Stimulated activated CD8-positive, alpha-beta memory T cell treated with anti-CD3 and anti-CD28 coated beads, Interleukin-15, amount 100 ng/mL, for 4 hours (primary cell): ENCODE measurements at places on chromosomes 7 and 10.

DNA sequence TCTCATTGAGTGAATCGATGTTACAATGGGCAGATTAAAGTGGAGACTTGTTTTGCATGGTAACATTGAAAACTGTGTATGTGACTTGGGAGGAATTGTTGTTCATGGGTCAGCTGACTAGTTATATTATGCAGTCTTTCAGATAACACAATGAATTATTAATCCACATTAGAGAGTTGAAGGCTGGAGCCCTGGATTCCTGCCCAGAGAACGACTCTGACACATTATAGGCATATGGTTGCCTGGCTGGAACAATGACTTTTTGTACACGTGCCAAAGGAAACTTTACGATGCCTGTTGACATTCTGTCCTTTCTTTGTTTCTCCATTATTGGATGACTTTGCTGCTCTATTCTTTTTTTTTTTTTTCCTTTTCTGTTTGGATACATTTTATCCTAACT, 52.3 kb upstream of the TMEM229A start:
- DNase-seq: no peak

- DNase-seq: no peak
Measured at GRCh38 chr10:127017541-127018297, 112.5 kb downstream of the DOCK1 start.

DNA sequence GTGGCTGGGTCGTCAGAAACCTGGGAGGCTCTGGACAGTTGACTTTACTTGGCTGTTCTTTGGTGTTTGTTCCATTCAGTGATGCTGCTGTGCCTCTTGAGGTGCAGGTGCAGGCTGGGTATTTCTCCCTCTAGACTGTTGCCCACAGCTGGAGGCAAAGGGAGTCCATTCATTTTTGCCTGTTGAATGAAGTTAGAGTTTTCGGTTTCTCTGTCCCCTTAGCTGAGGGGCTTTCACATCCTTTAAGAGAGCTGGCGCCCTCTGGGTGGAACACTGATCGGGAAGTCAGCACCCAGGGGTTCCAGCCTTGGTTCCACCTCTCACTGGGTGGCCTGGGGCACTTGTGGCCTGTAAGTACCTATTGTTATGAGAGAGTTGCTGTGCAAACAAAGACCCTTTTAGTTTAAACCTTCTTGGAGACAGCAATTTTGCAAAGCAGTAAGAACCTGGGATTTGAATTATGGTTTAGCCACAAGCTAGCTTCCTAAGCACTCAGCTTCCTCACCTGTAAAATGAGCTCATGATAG, 67.2 kb downstream of the GRK5 start:
- DNase-seq: no peak

- no peak for DNase-seq
Measured at GRCh38 chr7:35021445-35021844, 15.8 kb downstream of the DPY19L1 start.

DNA sequence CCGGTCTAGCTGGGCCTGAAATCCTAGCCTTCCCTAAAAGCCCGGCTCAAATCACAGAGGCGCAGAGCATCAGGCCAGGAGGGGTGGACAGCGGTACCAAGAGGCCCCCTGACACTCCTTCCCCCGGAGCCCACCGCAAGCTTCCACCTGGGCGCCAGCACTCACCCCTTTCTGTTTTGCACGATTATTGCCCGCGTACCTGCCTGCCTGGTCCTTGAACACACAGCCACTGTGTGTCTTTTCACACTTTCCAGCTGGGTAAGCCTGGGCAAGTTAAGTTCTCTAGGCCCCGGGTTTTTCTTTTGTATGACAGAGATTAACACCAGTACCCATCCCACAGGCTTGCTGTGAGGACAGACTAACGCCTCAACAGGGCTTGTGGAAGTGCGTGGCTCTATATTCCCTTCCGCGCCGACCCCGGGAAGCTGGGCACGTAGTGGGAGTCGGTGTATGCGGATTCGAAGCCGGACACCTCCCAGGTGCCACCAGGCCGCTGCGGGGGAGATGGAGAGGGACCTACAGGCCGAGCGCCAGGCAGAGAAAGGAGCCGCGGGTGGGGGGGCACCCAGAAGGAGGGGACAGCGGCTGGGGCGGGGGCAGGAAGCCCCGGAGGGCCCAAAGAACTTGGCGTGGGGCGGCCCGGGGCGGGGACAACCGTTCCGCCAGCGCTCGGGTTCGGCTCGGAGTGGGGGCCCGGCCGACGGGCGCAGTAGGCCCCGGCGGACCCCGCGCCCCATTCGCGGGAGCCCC, 792 bp downstream of the ZNF746 start:
- DNase-seq: peak; percentile 37

GRCh38 chr10:123295644-123296043, 141.4 kb downstream of the BUB3 start:
- DNase-seq: no peak

DNA sequence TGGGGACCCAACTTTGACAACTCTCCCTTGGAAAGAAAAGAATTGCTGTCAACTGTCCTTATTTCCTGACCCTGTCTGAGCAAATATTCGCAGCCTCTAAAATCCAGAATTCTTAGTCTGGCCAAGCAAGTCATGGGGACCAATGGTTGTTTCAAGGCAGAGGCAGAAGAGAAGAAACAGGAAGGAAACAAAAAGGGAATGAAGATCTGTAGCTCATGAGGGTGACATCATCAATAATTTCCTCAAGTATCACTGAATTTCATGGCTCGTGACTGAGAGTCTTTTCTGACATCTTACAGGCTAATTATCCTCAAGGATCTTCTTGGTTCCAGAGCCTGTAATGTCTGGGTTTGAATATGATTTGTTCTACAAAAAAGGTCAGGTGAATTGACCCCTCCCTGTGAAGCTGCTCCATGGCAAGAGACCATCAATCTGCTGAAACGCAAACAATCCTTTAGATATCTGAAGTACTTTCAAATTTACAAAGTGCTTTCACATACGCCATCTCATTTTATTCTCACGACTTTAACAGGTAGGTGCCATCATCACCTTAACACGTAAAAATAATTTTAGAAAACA, 5.8 kb downstream of the CDK6 start:
- no peak for DNase-seq

- no peak for DNase-seq
Measured at GRCh38 chr10:107104026-107104652, 60.4 kb downstream of the SORCS1 start.

DNA sequence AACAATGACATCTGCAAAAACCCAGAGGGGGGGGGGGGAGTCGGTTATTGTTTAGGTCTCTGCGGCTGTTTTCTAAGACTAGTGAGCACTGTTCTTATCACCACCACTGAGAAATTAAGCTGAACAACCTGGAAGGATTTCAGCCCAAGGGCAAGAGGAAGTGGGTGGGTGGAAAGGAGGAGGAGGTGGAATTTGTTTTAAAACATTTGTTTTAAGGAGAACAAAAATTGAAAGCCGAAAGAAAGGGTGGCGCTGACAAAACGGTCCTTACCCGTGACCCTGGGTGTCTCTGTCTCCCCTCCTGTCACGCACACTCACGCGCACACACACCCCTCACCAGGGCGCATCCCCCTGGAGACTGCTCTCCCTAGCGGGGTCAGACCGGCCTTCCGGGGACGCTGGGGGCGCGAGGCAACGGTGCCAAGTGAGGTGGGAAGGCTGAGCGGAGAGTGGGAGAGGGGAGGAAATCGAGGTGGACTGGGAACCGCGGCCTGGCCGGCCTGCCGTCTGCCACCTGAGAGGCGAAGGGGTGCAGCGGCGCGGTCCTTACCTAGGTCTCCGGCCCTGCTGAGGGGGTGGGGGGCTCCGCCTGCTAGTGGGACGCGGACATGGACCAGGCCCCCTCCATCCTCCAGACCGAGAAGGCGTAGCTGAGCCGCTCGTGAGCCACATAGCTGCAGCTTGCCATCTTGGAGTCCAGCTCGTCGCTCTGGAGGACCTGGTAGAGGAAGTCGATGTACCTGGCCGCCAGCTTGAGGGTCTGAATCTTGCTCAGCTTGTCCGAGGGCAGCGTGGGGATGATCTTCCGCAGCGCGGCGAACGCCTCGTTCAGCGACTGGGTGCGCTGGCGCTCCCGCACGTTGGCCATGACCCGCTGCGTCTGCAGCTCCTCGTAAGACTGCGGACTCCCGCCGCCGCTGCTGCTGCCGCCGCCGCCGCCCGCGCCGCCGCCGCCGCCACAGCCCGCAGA, 1.0 kb downstream of the TWIST1 start:
- DNase-seq: no peak

DNA sequence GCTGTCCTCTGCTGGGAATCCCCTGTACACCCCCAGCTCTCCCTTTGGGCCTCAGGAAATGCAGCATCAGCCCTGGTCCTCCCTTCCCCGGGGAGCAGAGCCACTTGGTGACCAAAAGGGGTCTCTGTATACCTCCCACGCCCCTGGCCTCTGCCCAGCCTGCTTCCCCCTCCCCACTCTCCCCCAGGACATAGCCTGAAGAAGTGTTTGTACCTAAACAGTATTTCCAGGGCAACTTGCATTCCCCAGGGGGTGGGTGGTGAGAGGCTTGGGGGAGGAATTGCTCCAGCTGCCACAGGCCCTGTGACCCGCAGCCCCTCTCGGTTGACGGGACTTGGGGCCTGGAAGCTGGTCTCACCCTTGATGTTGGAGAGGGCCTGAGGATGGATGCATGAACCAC, 39.3 kb downstream of the TMEM270 start:
- DNase-seq: no peak

DNA sequence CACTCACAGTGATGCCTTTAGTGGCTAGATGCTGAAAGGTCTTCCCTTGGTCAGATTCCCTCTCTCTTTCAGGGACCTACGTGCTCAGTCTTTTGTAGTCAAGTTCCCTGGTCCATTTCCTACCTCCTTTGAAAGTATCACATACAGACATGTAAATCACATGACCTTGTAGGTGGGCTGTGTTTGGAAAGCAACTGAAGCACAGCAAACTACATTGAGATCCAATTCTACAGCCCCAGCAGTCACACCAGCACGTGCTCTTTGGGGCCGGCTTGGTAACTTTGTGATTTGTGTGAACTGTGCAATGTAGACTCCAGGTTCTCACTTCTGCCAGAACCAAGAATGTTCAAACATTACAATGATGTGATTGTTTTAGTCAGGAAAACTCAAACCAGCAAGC, 89.7 kb upstream of the PLPP4 start:
- no peak for DNase-seq

DNA sequence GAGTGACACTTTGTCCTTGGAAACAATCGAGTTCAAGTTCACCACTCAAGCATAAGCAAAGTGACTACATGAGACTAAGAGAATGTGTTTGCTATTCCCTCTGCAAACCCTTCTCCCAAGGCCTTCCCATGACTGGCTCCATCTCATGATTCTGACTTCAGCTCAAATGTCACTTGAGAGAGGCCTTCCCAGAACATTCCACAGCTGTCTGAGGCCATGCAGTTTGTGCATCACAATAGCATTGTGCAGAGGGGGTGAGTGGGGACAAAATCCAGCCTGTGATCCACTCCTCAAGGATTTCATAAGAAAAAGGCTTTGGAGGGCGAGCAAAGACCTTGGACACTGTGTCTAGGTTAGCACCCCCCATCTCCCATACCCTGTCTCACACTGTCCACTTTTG, 6.9 kb upstream of the LRMDA start:
- no peak for DNase-seq

DNA sequence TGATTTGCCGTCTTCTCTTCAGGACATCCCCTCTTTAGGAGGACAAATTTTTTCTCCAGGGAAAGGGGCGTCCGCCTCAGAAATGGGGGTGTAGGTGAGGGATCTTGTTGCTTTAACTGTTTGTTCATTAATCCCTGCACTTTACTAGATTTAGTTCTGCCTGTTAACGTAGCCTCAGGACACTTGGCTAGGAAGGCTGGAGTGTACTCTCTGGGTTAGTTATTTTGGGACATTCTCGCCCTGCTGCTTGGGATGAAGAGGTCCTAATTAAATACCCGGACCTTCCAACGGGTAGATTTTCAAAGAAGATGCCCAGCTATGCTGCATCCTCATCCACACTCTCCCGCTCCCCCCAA, 552 bp upstream of the ZNF365 start:
- no peak for DNase-seq

DNA sequence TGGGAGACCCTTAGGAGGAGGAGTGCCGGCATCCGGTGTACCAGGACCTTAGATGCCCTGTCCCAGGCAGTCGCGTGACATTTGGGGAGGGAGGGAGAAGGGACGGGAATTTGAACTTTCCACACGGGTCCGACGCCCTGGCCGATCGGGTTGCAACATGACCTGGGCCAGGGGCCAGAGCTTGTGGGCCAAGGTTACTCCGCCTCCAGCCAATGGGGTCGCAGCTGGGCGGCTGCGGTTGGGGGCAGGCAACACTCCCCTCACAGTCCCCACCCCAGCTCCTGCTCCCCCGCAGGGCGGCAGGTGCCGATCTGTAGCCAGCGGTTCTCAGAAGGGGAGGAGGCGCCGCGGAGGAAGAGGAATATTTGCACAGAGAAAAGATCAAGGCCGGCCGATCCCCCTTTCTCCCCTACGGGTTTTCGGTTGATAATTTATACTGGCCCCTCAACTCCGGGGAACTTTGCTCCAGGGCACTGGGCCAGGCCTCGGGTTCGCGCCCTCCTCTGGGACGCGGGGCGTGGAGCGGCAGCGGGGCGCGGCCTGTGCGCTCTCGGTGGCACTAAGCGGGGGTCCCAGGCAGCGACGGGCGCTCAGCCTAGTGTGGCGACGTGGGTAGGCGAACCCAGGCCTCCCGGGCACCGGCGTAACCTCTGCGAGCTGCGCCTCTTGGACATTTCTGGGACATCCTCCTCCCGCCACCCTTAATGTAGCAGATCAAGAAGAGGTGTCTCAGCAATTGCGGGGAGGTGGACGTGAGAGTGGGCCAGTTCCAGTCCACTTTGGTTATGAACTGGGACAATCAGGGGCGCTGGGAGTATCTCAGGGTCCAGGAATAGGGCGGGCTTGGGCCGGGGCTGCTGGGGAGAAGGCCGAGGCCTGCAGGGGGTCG, 1.2 kb downstream of the MLXIPL start:
- no peak for DNase-seq

DNA sequence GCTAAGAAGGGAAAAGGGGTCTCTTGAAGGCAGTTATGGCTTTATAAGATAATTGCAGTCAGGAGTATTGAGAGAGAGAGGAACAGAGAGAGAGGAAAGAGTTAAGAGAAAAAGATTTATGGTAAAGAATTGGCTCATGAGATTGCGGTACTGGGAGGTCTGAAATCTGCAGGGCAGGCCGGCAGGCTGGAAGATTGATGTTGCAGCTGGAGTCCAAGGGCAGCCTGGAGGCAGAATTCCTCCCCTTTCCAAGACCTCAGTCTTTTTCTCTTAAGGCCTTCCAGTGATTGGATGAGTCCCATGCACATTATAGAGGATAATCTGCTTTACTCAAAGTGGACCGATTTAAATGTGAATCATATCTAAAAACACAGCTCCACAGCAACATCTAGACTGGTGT, 68.4 kb downstream of the HACD1 start:
- DNase-seq: no peak

DNA sequence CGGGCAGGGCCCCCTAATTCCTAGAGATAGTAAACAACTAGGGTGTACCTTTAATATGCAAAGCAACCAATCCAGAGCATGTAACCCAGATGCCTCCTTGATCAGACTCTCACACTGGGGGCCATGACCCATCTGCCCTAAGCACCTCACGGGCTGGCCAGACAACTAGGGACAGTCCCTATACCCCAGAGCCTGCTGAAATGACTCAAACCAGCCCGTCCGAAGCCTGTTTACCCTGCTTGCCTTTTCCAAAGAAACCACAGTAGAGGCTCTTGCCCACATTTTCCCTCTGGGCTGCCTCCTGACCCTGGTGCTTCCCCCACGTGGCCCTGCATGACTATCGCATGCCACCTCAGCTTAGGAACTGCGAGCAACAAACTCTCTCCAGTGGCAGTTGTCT, 46.2 kb downstream of the RGS10 start:
- DNase-seq: no peak
